ENCODE measurements at places on chromosomes 3 and 15.
A peak's percentile ranks its signal among the peaks of the same experiment; 100 is the strongest.

DNA sequence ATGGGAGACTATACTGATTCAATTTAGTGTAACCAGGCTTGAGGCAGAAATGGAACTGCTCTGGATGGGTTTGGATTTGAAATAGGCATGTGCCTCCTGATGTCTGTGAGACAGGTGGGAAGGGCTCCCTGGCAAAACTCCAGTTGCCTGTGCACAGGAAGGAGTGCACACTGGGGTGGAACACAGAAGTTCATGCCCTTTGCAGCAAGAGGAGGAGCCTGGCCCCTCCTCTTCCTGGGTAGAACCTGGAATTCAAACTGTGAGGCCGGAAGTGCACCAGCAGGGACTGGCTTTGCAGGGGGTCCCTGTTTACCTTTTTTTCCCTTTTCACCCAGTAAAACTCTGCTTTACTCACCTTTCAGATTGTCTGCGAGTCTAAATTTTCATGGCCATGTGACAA, 99.9 kb downstream of the GMPS start:
- DNase-seq, result no peak

- DNase-seq, result no peak
Observed at GRCh38 chr15:62164014-62164395, 1.1 kb downstream of the C2CD4B start.

DNA sequence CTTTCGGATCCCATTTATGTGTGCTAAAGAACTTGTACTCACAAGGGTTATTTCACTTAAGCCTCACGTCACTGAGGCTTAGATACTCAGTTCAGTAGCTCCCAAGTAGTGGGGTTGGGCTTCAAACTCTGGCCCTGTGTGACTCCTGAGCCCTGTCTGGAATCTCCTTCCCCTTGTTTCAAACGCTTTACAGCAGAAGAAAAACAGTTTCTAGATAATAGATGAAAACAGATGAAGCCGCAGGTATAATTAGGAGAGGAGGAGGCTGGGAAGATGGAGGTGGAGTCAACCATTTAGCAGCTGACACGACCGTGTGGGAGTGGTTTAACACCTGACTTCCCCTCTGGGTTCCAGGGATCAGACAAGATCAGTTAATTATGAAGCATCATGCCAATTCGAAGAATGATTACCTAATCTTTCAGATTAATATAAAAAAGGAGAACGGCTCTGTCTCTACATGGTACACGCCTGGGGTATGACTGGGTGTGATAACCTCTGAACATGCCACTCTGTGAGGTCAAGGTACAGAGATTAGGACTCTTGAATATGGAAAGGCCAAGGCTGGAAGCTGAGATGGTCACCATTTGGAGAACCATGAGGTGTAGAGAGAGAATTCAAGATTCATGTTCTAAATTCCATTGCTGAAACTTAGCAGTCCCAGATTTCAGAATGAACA, 31.1 kb downstream of the TPM1 start:
- DNase-seq, result no peak

DNA sequence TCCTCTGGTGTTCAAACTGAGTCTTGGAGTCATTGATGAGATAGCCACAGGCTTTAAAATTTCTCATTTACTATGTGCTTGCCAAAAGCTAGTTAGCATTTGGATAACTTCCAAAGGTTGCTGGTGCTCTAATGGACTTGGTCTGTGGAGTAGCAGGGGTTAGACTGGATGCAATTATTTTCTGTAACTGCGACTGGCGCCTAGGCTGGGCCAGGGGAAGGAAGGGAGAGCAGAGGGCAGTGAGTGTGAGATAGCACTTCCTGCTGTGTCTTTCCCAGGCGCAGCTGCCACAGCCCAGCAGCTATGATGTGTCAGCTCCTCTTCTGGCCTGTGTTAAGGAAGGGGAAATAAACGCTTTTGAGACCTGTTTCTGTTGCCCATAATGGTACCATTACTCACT, 98.6 kb downstream of the MYRIP start:
- DNase-seq, result no peak

DNA sequence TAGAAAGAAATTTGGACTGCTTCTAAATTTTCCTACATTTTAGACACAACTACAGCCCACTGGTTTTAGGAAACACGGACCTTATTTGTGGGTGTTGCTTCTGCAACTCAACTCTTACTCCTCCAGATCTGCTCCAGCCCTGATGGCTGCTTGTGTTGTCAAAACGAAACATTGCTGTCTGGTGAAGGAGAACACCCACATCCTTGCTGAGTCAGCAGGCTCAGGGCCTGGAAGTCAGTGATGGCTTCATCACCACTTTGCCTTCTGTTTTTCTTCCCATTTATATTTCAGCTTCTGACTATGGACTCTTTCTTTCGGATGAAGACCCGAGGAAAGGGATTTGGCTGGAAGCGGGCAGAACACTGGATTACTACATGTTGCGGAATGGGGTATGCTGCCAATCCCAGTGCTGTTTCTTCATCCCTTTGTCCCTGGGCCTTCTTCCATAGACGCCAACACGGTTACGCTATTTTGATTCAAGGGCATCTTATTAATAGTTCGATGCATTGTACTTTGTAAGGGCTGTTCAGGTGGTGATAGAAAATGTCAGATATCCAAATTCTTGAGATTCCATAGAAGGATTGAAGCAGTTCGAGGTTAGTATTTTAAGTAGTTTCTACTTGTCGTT, 392.6 kb upstream of the TPM1 start:
- DNase-seq, result no peak

DNA sequence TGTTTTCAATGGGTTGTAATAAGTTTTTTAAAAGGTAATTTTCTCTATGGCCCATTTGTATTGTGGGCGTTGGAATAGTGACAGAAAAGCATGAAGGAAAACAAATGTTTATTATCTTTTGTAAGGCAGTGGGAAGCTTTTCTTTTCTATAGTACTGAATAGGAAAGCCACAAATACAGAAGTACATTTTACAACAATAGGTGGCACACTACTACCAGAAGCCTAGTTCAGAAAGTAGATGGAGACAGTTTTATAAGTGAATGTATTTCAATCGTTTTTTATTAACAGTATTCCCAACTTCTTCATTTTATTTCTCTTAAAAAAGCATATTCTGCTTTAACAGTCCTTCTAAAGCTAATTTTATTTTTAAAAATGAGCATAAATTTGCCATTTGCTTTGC, 296.7 kb downstream of the PTPRG start:
- no peak for DNase-seq

- DNase-seq, result peak; percentile 34
Observed at GRCh38 chr15:69606921-69607500, 154.4 kb downstream of the RPLP1 start.

DNA sequence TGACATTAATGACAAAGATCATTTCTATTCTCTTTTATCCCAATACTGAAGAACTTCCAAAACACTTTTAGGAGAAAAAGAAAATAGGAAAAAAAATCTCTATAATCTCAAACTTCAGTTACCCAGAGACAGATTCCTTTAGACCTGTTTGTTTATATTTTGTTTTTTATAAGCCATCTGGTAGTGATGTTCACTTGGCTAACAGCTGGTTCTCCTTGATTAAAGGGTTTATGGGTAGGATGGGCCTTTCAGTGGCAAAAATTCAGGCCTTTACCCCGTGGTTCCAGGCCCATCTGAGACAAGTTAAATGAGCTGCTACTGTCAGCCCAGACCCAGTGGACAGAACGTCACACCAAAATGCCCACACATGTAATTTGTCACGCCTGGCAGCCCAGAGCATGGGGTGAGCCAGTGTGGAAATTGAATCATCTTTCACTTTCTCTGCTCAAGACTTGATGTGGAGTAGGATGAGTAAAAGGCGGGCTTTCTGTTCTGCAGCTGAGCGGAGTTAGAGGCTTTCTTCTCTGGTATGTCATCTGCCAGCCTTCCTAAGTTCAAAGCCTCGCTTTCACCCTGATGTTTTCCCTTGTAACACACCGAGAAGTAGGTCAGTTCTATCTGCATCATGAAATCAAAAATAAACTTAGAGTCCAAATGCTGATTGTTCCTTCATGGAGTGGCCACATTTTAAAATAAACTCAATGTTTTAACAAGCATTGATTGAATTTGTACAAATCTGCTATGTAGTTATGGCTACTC, 62.5 kb upstream of the SKOR1 start:
- DNase-seq, result no peak

- no peak for DNase-seq
Observed at GRCh38 chr15:101055411-101055810, 136.3 kb downstream of the LRRK1 start.

DNA sequence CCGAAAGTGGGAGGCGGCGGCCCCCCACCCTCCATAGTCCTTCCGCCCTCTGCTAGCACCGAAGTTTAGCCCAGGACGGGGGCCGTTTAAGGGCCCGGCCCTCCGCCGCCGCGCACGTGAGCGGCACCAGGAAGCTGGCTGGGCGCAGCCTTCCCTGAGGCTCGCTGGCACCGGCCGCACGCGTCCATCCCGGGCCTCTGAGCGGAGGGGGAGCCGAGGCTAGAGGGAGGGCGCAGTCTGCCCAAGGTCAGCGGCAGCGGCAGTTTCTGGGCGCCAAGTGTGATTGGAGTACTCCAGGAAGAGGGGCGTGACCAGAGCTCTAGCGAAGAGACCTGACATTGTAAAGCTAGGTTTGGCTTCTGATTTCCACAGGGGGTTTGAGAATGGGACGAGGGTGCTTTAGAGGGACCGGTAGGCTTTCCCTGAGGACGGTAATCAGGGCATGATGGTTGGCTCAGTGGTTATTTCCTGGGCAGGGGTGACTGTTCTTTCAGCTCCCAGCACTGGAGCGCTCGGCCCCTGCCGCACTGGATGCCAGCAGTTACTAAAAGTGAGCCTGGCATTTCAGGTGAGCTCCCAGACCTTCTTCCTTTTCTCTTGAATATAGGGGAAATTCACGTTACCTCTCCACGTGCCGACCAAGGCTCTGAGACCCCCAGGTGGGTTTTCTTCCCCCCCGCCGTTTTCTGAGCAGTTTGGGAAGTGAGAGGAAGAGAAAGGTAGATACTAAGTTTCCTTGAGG, 853 bp downstream of the TEX264 start:
- no peak for DNase-seq

DNA sequence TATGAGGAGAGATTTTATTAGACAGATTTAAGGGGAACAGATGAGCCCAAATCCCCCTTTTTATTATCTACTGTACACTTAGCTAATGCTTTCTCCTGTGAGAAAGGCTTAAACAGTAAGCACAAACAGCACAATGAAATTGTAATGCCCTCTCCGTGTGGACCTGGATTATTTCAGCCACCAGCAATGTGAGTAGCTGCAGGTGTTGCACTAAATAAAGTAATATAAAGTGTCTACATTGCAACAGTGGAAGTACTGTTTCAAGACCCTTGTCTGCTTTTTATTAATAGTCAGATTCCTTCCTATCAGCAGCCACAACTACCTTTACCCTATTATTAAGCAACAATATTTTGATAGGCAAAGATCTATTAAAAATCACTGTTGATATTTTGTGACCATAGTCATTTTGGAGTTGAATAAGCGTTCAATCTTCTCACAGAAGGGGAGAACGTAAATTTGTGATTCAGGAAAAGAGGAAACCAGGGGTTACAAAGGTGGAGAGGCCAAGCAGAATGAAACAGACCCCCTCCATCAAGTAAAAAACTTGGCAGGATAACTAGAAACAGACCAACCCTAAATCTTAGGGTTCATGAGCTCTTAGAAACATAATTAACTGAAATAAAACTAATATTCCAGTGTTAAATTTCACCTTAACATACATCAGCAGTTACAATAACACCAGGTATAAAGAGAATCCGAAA, 422.6 kb downstream of the MECOM start:
- DNase-seq, result no peak

DNA sequence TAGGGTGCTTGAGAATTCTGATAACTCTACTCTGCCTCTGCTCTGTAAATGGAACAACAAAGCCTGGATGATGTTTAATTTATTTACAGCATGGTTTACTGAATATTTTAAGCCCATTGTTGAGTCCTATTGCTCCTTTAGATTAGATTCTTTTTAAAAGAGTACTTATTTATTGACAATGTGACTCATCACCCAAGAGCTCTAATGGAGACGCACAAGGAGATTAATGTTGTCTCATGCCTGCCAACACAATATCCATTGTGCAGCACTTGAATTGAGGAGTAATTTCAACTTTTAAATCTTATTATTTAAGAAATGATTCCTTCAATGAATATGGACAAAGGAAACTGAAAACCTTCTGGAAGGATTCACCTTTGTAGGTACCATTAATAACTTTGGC, 691.4 kb downstream of the ZBBX start:
- no peak for DNase-seq

GRCh38 chr3:138835397-138835757, 649 bp upstream of the PIK3CB start:
- no peak for DNase-seq

DNA sequence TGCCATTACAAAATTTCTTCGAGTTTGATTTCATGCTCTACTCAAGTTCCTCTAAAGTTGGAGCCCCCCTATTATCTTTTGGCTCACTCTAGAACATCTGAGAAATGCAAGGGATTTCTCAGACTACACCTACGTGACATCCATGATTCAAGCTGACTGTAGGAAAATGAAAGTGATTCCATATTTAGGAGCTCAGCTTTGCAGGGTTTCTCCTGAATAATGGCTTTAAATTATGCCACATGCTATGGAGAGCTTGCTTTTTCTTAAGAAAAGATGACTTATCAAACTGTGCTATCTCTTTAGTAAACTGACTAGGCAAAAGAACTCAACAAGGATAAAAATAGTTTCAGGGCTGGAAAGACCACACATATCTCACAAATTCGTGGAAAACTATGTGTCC, 292.1 kb downstream of the LSAMP start:
- DNase-seq, result no peak

DNA sequence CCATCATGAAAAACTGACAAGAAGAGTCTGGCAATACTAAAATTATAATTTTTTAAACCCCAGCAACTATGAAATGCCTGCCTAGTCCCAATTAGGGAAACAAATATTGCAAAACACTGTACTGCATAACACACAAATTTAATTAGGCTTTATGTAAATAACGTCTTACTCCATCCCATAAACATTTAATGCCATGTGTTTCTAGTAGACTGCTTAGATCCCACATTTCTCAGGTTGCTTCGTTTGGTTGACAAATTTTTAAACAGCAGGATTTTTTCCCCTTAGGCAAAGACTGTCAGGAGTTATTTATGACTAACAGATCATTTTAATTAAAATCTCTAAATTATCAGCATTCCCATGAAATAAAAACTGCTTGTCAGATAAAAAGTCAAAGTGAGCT, 29.9 kb downstream of the EIF2AK4 start:
- DNase-seq, result no peak

GRCh38 chr15:84575493-84575892, 25.3 kb upstream of the ZSCAN2 start:
- DNase-seq, result no peak

GRCh38 chr3:48595526-48596121, 495 bp upstream of the COL7A1 start:
- no peak for DNase-seq
